Glomerular endothelial cell (primary cell): ENCODE measurements at places on chromosomes 3 and 15. TPM values are rescaled to one million over a fixed set of nuclear protein-coding genes. Genes with fewer than 3 reads are reported as not detected.

MRPS25 gene
- total RNA-seq = 18.1 and 55.6 TPM in 2 replicates

MNS1 gene
- 0.53 and 2.2 TPM in 2 replicates for total RNA-seq

HOMER2 gene
- total RNA-seq = 8.5 and 15.5 TPM in 2 replicates

GRM2 gene
- total RNA-seq = under 0.01 and 0.12 TPM in 2 replicates

RTP3 gene
- total RNA-seq = not detected in 2 replicates

PCNP gene
- 59.4 and 71.0 TPM in 2 replicates for total RNA-seq

PDZRN3 gene
- 0.76 TPM in 1 of 2 replicates, not detected in the other for total RNA-seq

ZNF662 gene
- total RNA-seq = 0.63 and 1.5 TPM in 2 replicates

TLR9 gene
- total RNA-seq = not detected in 2 replicates

SLC15A2 gene
- total RNA-seq = 0.05 and 0.29 TPM in 2 replicates

TIMMDC1 gene
- 36.3 and 50.1 TPM in 2 replicates for total RNA-seq

PIF1 gene
- total RNA-seq = 4.6 and 7.5 TPM in 2 replicates

MUC4 gene
- total RNA-seq = 0.12 TPM in 1 of 2 replicates, not detected in the other

CNOT10 gene
- 13.6 and 21.4 TPM in 2 replicates for total RNA-seq

CATSPER2 gene
- total RNA-seq = 0.10 and 0.29 TPM in 2 replicates

GOLGA6B gene
- total RNA-seq = not detected in 2 replicates

POU1F1 gene
- total RNA-seq = not detected in 2 replicates

TBL1XR1 gene
- total RNA-seq = 58.0 and 64.9 TPM in 2 replicates

RBP2 gene
- total RNA-seq = not detected in 2 replicates

GTF2A2 gene
- 36.1 and 47.3 TPM in 2 replicates for total RNA-seq

CKMT1A gene
- total RNA-seq = not detected in 2 replicates

GOLGA8O gene
- not detected in 2 replicates for total RNA-seq

SCAMP5 gene
- 27.2 and 32.6 TPM in 2 replicates for total RNA-seq

AP3B2 gene
- not detected in 2 replicates for total RNA-seq

ASB14 gene
- not detected in 2 replicates for total RNA-seq

RNF13 gene
- 26.5 and 32.6 TPM in 2 replicates for total RNA-seq

ISLR gene
- 0.39 and 0.47 TPM in 2 replicates for total RNA-seq
